ENCODE measurements at places on chromosomes 12 and 14. TPM values are rescaled to one million over a fixed set of nuclear protein-coding genes. Genes with fewer than 3 reads are reported as not detected.

DNA sequence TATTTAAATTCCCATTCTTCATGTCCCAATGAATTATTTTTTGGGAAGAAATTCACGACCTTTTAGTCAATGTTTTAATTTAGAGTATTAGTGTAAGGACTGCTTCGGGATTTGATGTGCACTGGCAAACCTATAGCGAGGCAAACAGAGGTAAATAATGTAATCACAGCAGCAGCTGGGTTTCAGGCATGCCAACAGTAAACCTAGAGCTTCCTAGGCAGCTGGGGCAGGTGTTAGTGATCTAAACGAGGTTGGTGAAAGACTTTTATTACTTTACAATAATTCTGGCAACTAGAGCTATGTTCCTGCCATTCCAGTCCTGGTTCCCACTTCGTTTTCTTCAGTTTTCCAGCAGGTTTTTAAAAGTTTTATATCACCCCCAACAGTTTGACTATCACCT lies 1036.4 kb upstream of the FOXG1 start:
- no peak for DNase-seq

- no peak for DNase-seq
Observed at GRCh38 chr14:23727566-23728335, 91.6 kb downstream of the DHRS2 start.

- DNase-seq, result no peak
Observed at GRCh38 chr12:105206686-105207374, 29.1 kb downstream of the APPL2 start.

DNA sequence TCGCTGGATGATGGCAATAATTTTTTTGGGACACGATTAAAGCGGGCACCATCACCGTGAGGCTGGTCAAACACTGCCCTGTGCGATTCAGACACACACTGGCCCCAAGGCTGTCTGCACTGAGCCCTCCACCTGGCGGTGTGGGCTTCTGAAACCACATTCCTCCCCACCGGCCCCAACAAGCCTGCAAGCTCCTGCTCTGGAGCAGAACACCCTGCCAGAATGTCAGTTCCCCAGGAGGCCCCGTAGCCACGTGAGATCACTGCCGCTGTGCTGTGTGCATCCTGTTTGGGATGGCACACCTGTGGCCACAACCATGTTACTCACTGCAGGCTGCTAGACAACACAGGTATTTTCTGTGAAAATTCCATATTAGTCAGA lies 7.9 kb downstream of the GSC start:
- no peak for DNase-seq

GRCh38 chr14:94175747-94176146 lies 1.6 kb downstream of the PPP4R4 start:
- no peak for DNase-seq

DNA sequence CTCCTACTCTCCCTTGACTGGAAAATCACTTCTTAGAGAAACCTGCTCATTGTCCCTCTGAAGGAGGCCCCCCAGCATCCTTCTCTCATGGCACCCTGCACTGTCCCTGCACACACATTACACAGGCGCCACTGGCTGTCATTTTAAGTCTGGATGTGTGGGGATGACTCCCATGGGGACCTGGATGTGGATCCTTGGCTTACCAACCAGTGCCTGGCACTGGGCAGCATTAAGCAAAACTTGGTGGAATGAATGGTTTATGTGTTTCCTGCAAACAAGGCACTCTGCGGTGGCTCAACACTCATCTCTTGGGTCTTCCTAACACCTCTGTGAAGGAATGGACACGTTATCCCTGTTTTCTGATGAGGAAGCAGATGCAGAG lies 162.4 kb downstream of the RBM19 start:
- DNase-seq, result no peak

- DNase-seq, result peak; percentile 93
Observed at GRCh38 chr12:53625946-53626701, at the start of gene ATF7. Gene ATF7 (minus strand): TSS chr12:53626382. CDS start chr12:53601000, 25,382 bp downstream.

GRCh38 chr14:100138955-100139354 lies 20.5 kb downstream of the DEGS2 start:
- DNase-seq, result no peak

DNA sequence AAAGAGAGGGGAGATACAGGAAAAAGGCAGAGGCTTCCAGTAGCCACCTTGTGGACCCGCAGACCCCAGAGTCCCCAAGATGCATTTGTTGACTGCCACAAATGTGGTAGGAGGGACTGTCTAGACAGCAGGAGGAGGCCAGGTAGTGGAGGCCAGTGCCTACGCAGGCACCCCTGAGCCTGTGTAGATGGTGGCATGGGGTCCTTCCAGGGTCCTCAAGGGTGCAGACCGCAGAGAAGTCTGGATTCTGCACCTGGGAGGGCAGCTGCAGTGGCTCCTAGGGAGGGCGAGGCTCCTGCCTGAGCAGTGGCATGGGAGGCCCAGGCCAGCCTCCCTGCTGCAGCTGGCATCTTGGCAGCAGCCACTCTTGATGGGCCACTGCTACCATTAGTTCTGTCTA lies 119.7 kb downstream of the NTS start:
- no peak for DNase-seq

DNA sequence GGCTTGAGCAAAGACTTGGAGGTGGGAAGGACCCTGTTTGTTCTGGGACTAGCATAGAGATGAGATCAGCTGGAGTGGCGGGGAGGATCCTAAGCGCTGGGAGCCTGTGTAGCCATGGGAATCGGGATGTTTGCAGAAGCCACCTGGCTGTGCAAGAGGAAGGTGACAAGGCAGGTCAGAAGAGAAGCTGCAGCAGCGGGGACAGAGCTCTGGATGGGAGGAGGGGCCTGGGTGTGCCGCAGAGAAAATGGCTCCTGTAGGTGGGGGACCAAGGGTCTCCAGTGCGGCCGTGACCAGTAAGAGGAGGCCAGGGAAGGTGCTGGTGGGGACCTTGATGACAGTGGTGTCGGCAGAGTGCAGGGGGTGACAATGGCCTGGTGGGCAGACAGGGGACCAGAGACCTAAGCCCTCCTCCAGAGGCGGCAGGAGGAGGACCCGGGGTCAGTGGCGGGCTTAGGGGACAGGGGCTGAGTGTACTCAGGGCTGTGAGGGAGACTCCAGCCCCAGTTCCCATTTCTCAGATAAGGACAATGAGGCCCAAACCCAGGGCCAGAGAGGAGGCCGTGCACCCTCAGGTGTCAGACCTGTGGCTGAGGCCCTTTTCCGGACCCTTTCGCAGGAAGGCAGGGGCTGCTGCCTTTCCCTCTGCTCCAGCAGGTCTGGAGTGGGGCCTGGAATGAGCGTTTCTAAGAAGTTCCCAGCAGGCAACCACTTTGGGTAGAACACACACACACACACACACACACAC lies 206.6 kb upstream of the RTL1 start:
- no peak for DNase-seq

- DNase-seq, result no peak
Observed at GRCh38 chr12:74598819-74599218, 61.2 kb downstream of the ATXN7L3B start.

DNA sequence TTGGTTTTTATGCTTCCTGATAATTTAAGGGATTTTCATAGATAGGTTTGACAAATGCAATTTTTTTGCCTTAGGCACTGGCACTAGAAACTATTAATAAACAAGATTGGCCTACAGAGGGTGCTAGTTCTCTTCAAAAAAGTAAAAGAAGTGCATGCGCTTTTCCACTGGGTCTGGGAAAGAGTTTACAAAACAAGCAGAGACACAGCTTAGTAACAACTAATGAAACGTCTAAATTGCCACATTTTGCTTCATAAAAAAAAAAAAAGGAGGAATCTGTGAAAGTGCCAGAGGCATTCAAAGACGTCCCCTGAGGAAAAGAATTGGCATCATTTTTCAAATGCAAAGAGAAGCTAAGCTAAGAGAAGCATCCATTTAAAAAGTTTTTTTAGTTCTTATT lies 58.3 kb upstream of the EEA1 start:
- DNase-seq, result peak; percentile 55

- DNase-seq, result no peak
Observed at GRCh38 chr14:31395572-31396205, 24.7 kb downstream of the HEATR5A start.

- no peak for DNase-seq
Observed at GRCh38 chr12:28506271-28506670, 316.0 kb downstream of the CCDC91 start.

- no peak for DNase-seq
Observed at GRCh38 chr12:94122591-94122990, 25.8 kb upstream of the PLXNC1 start.

DNA sequence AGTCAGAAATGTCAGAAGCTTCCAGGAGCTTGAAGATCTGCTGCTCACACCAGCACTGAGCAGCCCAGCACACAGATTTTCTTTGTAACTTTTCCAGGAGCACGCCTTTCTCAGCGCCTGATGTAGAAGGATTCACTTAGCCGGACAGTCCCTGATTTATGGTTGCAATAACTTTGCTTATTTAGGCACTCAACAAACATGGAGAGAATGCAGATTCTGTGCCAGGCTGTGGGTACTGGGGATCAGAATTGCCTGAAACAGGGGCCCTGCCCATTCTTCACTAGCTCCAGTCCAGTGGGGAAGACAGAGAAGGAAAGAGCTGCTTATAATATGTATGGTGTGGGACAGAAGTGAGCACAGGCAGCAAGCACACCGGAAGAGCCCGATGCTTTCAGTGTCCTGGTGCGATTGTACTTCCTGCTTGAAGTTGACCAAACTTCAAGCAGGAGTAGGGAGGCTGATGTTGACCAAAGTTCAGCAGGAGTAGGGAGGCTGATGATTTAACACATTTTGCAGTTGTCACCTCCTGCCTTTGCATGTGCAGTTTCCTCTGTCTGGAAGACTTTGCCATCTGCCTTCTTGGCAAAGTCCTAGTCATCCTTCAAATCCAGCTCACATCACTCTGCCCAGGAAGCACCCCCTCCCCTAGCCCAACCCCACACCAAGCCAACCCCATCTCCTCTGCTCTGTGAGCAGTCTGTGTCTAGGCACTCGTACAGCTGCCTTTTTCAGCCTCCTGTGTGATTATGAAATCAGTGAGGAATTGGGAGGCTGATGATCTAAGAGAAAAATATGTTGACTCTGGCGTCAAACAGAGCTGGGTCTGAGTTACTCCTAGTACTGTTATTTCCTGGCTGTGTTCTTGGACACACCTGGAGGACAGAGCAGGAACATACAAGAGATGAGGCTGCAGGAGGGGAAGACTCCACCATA lies 12.0 kb upstream of the PRIMA1 start:
- DNase-seq, result no peak

- DNase-seq, result no peak
Observed at GRCh38 chr14:61558271-61558670, 137.0 kb upstream of the HIF1A start.

GRCh38 chr12:130668286-130669204 lies 47.6 kb downstream of the RIMBP2 start:
- DNase-seq, result no peak

GRCh38 chr12:5560265-5560664 lies 128.4 kb downstream of the NTF3 start:
- no peak for DNase-seq

GRCh38 chr12:112419297-112420133 lies 768 bp downstream of the PTPN11 start:
- DNase-seq, result peak; percentile 50

Gene SNX6
- 120 TPM for polyA plus RNA-seq

Gene PMEL
- polyA plus RNA-seq, result 1.6 TPM

Gene ANKRD13A
- 202 TPM for polyA plus RNA-seq

Gene CCDC60
- not detected for polyA plus RNA-seq

Gene CATSPERB
- not detected for polyA plus RNA-seq

Gene PPP1R1A
- polyA plus RNA-seq, result not detected

Gene IRAK3
- 3.4 TPM for polyA plus RNA-seq

Gene COL2A1
- polyA plus RNA-seq, result not detected

Gene LRIG3
- polyA plus RNA-seq, result 80.1 TPM

Gene BEGAIN
- 0.48 TPM for polyA plus RNA-seq

Gene CD69
- polyA plus RNA-seq, result not detected

Data from AG04450 (cell line).